ENCODE measurements at places on chromosomes 12 and 14.

DNA sequence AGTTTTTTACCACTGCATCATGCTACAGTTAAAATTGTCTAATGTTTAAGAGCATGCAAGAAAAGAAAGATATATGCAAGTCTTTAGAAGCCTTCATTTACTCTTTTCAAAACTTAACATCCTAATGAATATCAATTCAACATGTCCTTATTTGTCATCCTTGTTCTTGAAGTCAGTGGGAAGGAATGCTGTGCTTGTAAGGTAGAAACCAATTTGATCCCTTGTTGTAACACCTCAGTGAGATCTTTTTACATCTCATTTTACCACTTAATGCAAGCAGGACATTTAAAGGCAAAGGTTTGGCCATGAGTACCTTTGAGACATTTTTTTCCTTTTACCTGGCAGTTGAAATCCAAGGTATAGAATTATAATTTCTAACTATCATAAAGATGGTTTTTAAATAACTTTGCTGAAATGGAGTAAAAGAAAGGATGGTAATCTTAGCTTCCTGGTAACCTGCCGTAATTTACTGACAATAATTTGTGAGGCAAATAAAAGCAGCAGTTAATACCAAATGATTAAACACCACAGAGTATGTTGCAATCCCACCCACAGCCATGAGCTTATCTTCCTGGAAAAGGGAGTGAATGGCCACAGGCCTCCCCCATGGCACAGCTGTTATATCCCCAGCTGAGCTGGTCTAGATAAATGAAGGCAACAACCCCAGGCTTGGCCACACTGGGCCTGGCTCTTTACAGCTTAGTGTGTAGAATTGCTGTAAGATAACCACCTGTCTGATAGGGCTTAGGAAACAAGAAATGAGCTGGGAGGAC, 33.2 kb upstream of the STRN3 start:
- no peak for DNase-seq

GRCh38 chr14:99737451-99737951, 53.4 kb downstream of the CYP46A1 start:
- no peak for DNase-seq

DNA sequence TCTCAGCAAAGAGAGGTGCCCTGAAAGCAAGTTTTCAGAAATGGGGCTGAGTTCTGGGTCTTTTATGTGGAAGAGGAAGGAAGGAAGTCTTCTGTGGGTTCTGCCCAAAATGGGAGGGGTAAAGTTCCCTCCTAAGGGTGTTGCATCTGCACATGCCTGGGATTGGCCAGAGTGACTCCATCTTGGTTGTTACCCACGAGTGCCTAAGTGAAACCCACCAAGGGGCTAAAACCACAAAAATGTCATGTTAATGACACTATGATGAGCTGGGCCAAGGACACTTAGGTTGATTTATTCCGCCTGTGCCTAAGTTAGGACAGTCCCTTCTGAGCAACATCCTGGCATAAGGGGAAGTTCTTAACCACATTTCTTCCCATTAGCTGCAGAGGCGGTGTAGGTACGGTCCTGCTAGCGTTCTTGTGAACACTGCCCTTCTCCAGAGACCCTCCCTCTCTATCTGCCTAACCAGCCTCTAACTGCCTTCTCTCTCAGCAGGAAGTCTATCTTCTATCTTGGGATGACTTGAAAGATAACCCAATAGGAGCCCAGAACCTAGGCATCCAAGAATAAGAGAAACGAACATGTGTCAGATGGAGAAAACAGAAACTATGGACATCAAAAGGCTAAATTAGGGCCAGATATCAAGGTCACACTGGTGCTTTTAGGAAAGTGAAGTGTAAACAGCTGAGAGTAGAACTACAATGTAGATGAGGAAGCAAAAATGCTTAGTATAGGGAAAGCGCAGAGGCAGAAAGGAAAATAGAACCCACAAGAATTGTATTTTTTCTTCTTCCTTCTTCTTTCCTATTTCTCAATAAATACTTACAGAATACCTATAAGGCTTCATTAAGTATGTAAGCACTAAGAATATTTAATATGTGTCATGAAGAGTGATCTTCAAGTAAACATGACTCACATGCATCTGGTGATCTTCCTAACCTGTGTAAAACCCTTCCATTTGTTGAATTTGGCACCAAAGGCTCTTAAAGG, 104.2 kb upstream of the AMN1 start:
- peak; percentile 9 for DNase-seq

DNA sequence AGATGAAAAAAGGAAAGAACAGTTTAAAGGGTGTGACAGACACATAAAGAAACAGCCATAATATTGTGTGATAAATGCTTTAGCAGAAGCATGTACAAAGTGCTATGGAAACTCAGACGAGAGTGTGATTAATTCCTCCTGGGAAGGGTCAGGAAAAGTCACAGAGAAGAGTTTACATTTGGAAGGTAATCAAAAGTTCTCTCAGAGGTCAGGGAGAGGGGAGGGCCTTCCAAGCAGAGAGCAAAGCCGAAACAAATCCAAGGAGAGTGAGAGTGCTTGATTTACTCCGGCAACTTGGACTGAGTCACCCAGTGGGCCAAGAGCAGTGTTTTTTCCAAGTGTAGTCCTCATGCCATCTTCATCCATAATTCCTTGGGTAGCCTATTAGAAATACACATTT, 108.3 kb downstream of the IGF1 start:
- no peak for DNase-seq

DNA sequence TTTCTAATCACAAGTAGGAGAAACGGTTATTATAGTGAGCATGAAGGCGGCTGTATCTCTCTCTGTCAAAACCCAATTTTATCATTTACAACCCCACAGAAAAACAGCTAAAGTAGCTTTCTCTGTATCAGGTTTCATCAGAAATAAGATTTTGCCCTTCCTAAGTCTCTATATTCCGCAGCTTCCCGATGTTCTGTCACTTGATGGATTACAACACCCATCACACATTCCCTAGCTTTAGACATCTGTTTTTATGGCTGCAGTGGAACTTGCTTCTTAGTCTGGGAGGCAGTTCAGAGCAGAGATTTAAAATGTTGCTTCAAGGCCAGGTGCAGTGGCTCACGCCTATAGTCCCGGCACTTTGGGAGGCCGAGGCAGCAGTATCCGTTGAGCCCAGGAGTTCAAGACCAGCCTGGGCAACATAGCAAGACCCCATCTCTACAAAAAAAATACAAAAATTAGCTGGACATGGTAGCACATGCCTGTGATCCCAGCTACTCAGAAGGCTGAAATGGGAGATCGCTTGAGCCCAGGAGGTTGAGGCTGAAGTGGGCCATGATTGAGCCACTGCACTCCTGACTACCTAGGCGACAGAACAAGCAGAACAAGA, 27.6 kb upstream of the FOXN3 start:
- no peak for DNase-seq

DNA sequence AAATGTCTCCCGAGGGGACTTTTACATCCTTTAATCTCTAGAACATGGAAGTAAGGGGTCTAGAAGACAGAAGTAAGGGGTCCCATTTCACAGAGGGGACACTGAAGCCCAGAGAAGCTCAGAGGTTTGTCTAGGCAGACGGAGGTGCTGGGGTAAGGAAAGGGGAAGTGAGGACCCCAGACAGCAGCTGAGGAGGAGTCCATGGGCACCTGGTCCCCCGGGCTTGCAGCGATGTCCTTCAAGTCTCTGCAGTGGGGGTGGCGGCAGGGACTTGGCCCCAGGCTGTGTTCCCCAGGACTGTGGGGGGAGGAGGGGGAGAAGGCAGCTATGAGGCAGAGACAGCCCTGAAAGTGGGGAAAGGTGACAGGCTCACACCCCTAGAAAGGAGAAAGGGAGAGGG, 30.7 kb downstream of the DTX1 start:
- no peak for DNase-seq

- DNase-seq, result no peak
These were observed 265.9 kb upstream of the NOVA1 start for GRCh38 chr14:26863736-26864135.

DNA sequence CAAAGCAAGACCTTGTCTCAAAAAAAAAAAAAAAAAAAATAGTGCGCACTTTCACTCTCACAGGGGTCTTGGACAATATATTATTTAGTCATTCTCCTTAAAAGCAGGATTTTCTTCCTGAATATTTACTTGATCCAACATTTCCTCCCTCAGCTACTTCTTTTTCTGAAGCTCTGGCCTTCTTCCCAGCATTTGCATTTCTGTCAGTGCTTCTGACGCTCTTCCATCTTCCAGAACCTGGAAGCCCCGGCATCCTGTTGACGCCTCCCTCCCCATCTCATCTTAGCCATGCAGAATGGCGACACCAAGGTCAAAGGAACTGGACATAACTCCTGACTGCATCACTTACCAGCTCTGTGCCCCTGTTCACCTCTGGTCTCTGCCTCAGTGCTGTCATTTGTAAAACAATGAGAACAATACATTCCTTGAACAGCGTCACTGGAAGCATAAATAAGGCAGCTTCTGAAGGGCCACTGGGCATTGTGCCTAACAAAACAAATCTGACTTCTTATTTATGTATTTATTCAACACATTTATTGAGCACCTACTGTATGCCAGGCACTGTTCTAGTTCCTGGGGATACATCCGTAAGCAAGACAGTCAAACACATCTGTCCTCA, 90.9 kb upstream of the MDM1 start:
- DNase-seq, result no peak

- DNase-seq, result no peak
These were observed 85.0 kb downstream of the TMTC1 start for GRCh38 chr12:29698756-29699155.

GRCh38 chr12:24278832-24279231, 329.4 kb upstream of the SOX5 start:
- no peak for DNase-seq

DNA sequence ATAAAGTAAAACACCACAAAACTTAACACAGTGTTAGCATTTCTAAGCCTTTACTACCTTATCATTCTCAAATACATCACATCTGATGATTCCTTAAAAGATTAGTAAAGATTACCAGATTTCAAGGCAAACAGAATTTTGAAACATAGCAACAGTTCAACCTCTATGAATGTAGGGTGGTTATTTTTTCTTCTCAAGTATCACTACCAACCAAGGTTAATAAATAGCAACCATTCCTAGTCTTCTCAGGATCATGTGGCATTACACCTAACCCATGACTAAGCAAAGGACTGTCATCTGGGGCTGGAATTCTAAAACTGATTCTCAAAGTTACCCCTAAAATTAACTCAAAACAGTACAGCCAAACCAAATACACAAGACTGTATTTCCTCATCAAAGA, 39.4 kb upstream of the CSRNP2 start:
- DNase-seq, result no peak

GRCh38 chr12:106774808-106775524, 484 bp downstream of the RIC8B start:
- DNase-seq, result no peak

DNA sequence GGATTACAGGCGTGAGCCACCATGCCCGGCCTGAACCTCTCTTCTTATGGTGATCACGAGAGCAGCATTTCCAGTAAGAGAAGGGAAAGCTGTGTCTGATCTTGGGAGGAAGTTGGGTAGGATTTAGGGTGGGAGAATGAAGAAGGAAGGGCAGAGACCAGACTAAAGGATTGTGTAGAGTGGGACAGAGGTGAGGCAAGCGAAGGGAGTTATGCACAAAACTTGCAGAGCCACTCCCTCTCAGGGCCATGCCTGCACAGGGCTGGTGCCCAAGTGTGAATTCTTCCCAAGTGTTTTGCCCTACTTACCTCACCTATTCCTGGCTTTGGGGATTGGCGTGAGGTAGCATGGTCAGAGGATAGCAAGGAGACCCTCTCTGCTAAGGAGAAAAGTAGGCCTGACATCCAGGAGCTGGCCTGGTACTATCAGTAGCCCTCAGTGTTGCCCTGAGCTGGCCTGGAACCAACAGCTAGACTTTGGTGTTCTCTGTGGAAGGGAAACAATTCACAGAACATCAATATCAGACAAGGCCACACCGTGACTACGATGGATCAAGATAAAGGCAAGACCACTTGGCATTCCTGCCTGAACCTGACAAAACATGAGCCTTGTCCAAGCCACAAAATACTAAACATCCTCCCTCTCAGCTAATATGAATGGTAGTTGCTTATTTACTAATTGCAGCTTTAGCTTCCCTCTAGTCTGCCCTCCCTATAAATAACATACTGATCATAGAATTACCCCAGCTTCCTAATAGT, 201.0 kb upstream of the AMIGO2 start:
- DNase-seq, result no peak

GRCh38 chr14:61643555-61643954, 51.8 kb upstream of the HIF1A start:
- no peak for DNase-seq

GRCh38 chr14:44982594-44982993, 20.6 kb downstream of the TOGARAM1 start:
- no peak for DNase-seq

DNA sequence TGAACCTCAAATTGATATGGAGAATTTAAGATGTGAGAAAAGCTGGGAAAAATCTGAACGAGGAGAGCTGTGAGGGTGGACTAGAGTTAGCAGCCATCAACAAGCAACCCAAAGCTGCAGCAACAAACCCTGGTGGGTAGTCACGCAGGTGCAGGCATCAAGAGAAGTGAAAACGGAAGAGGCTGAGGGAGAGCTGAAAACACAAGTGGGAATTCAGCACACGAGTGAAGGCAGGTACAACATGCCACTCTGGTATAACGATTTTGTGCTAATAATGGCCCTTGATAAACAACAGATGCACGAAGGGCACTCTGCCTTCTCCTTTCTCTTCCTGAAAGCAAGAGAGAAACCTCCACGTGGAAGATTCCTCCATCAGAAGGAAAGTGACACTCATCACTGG, 11.5 kb downstream of the TCL1B start:
- DNase-seq, result no peak

DNA sequence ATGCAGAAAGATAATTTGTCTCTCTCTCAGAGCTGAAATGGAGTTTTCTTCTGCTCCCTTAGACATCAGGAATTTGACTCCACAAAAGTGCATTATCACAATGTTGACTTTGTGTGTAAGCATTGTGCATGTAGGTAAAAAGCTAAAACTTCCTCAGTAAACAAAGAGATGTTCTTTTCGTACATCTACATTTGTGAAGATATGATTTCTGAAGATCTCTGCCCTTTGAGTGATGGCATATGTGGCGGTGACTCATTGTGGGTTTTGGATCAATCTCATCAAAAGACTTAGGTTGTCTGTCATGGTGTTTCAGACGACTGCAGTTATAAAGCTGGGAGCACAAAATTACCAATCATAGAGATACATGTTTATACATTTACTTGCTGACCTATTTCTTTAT, 411.4 kb upstream of the LMO3 start:
- no peak for DNase-seq

- DNase-seq, result no peak
These were observed 52.0 kb downstream of the NOC4L start for GRCh38 chr12:132196038-132196872.

GRCh38 chr14:32382704-32383103, 53.6 kb downstream of the AKAP6 start:
- DNase-seq, result no peak

DNA sequence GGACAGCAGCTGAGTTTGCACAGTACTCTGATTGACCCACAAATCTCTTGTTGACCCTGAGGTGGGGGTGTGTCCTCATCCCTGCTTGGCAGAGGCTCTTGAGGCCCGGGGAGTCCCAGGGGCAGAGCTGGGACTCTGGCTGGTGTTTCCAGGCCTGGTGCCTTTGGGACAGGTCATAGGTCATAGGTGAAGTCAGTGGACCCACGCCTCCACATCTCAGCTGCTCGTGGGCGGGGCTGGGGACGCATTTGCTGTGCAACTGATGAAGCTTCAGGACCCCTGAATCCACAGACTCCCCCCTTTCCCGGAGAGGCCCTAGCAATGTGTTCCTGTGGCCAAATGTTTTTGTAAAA, 408 bp upstream of the CACNA2D4 start:
- DNase-seq, result no peak

GRCh38 chr14:20808162-20808483, 5.5 kb upstream of the RNASE1 start:
- DNase-seq, result no peak

- no peak for DNase-seq
These were observed 90.7 kb downstream of the APAF1 start for GRCh38 chr12:98735821-98736220.

- DNase-seq, result no peak
These were observed 155.9 kb downstream of the ESRRB start for GRCh38 chr14:76531821-76532318.
